CD8-positive, alpha-beta memory T cell (primary cell): ENCODE measurements at places on chromosomes 1 and 21.

- peak overlapping the region; percentile 19 for H3K4me3 ChIP-seq
- peaks cover 24% of the 10 kb centered on the region for H3K27me3 ChIP-seq
- H3K36me3 ChIP-seq = no peaks in the 10 kb centered on the region
- H3K27ac ChIP-seq = no peak overlapping the region
- peaks cover 8% of the 10 kb centered on the region for H3K4me1 ChIP-seq
- no peak for DNase-seq
These were observed 8.3 kb upstream of the RNF19B start for GRCh38 chr1:32972814-32973428.

DNA sequence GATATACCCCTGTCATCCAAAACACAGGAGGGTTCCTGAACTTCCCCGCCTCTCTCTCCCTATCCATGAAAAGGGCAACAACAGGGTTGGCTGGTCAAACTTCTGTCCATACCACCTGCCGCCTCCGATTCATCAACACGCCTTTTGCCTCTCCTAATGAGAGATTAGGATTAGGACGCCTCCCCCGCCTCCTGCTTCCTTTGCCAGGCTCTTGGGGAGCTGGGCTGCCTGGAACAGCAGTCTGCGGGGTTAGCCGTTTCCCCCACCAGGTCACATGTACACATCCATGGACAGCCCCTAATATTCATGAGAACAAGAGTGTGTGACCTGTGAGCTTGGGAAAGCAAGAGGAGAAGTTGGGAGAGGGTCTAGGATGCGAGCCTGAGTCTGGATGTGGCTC, 2.3 kb upstream of the OPTC start:
- H3K4me3 ChIP-seq = no peak overlapping the region
- H3K27me3 ChIP-seq = no peaks in the 10 kb centered on the region
- no peaks in the 10 kb centered on the region for H3K36me3 ChIP-seq
- no peak overlapping the region for H3K27ac ChIP-seq

DNA sequence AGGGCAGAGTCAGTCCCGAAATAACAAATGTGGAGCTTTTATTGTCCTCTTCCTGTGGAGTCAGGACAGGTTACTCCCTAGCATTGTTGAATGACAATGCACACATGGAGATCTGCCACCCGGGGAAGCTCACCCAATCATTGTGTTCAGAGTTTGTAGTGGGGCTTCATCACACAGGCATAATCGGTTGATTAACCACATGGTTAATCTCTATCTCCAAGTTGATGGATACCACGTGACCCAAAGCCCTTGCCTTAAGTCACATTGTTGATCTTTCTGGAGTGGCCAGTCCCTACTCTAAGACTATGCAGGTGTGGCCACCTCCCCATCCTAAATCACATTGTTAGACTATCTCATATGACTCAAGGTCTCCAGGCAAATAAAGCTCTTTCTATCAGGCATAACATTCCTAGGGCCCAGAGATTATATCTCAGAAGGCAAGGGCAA, 2.6 kb upstream of the C1orf141 start:
- no peaks in the 10 kb centered on the region for H3K27me3 ChIP-seq
- H3K4me3 ChIP-seq = no peak overlapping the region
- H3K36me3 ChIP-seq = no peaks in the 10 kb centered on the region
- no peak for DNase-seq
- no peaks in the 10 kb centered on the region for H3K4me1 ChIP-seq
- no peak overlapping the region for H3K27ac ChIP-seq

GRCh38 chr1:213744780-213745179, 243.0 kb upstream of the PROX1 start:
- no peak for DNase-seq
- no peak overlapping the region for H3K4me3 ChIP-seq
- no peaks in the 10 kb centered on the region for H3K4me1 ChIP-seq
- no peaks in the 10 kb centered on the region for H3K27me3 ChIP-seq

DNA sequence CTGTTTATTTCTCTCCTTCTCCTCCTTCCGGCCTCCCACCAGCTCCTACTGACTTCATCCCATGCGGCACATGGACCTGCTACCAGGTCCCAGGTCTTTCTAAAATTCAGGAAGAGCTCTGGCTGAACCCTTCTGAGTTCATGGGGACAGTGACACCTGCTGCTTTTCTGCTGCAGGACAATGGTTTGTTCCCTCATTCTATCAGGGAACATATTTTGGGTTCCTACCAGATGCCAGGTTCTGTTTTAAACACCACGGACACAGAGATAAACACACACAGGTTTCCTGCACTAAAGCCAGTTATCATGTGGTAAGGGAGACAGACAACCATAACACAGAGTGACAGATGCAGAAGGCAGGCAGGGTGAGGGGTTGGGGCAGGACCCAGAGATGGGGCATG, 114.0 kb upstream of the RAB4A start:
- H3K27me3 ChIP-seq = no peaks in the 10 kb centered on the region
- H3K4me1 ChIP-seq = peaks cover 16% of the 10 kb centered on the region
- no peaks in the 10 kb centered on the region for H3K36me3 ChIP-seq
- DNase-seq = no peak

DNA sequence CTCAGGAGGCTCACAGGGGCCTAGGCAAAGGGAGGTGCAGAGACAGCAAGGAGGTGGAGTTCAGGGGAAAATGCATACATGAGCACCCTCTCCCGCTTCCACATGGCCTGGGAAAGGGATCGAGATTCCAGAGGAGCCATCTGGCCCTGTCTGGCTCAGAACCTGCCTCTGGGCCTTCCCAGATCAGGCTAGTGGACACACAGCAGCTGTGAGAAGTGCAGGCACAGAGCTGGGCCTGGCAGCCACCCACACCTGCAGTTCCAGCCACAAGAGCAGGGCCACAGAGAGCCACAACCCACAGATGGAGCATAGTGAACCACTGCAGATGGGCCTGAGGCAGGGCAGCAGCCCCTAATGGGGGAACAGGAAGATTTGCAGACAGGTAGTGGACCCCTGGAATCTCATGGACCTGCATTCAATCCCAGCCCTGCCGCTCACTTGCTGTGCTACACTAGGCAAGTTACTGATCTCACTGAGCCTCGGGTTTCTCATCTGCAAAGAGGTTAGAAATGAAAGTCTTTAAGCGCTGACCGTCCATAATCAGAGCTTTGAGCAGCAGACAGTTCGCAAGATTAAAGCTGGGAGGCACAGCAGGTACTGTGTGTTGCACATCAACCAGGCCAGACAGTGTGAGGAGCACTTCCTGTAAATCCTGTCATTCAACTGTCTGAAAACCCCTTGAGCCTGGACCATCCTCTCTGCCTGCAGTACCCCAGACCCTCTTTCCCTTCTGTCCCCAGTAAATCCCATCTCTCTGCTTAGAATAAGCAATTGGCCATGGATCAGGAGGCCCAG, 58.0 kb downstream of the MATN1 start:
- H3K4me1 ChIP-seq = no peaks in the 10 kb centered on the region
- DNase-seq = no peak
- H3K4me3 ChIP-seq = no peak overlapping the region
